Fibroblast of skin of right biceps (primary cell): ENCODE measurements at places on chromosomes 6 and 20.

- DNase-seq: no peak
Measured at GRCh38 chr6:41813956-41814355, 26.5 kb downstream of the TOMM6 start.

- DNase-seq: peak; percentile 94
Measured at GRCh38 chr6:2853769-2854395, 12.2 kb upstream of the SERPINB1 start.

GRCh38 chr20:38303908-38304379, at the start of gene BPI:
BPI (plus strand) TSS chr20:38304156; CDS start chr20:38304224, 68 bp downstream.
- peak; percentile 54 for DNase-seq

DNA sequence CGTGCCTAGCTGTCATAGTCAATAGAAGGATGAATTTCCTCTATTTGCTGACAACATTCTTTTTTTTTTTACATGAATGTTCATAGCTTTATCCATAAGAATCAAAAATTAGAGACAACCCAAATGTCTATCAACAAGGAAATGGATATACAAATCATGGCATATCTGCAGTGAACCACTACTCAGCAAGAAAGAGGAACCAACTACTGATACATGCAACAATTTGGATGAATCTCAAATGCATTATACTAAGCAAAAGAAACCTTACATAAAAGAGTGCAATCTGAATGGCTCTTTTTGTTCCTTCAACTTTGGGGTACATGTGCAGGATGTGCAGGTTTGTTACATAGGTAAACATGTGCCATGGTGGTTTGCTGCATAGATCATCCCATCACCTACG, 17.7 kb upstream of the MCM9 start:
- DNase-seq: no peak

GRCh38 chr6:42781546-42781795, 381 bp upstream of the BICRAL start:
- DNase-seq: peak; percentile 26

- no peak for DNase-seq
Measured at GRCh38 chr20:54772893-54773642, 297.7 kb downstream of the DOK5 start.
